Erythroblast (primary cell): ENCODE measurements at places on chromosomes 12 and 14.
A peak's percentile ranks its signal among the peaks of the same experiment; 100 is the strongest.

DNA sequence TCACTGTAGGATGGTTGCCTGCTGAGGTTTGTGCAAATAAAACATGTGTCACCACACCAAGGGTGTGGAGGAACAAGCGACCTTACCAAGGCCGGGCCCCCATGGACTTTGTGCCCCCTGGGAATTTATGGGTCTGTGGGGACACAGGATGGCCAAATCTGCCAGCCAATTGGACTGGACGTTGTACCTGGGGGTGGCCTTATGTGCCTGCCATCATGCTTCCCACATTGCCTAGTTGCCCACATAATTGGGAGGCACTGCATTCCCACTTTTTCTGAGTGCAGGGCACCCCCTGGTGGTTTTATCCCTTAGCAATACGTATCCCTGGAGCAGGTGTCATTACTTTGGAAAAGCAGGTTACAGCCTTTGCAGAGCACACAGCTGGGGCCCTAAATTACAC is 92.6 kb upstream of the TMPO start:
- DNase-seq = no peak

DNA sequence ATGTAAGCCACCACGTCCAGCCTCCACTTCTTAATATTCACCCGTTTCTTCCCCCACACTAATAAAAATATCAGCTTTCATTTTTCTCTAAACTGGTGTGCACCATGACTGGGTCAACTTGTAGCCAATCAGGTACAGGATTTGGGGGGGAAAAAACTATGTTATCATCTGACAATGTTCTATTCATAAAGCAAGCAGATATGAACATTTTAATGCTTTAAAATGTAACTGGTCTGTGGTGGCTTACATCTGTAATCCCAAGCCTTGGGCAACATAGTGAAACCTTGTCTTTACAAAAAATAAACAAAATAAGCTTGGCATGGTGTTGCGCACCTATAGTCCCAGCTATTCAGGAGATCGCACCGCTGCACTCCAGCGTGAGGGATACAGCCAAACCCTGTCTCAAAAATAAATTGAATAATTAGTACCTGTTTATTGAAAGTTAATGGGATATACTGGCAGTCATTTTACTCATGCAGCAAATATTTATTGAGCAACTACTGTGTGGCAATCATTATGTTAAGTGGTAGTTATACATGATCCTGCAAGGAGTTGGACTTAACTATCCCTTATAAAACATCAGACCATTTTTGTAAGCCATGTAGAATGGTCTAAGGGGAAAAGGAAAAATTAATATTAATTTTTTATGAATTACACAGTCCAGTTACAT is 15.3 kb upstream of the ITPR2 start:
- DNase-seq = no peak

DNA sequence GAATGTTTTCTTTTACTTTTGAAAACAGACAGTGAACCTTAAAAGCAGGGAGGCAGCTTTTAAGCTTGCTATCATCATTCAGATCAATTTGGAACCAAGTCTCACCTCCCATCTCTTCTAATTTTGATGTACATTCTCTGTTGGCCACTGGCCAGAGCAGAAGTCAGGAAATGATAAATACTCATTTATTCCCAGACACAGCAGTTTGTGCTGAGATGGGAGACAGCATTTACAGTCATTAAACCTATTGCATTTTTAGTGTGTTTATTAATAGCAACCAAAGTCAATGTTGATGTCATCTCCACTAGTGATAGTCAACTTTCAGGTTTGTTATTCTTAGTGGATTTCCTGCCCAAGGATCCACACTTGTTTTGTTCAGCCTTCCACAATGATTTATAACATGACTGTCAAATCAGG is 320.0 kb upstream of the ATP2B1 start:
- no peak for DNase-seq

DNA sequence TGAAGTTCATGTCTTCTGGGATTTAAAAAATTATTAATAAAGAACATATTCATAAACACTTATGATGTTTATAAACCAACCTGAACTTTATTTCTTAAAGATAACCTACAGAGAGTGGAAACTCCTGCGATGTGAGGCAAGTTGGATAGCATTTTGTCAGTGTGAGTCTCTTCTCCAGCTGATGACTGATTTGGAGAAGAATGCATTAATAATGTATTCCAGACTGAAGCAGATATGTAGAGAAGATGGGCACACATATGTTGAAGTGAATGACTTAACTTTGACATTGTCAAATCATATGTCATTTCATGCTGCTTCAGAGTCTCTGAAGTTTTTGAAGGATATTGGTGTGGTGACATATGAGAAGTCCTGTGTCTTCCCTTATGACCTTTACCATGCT is 7.3 kb downstream of the HELB start:
- DNase-seq = no peak

DNA sequence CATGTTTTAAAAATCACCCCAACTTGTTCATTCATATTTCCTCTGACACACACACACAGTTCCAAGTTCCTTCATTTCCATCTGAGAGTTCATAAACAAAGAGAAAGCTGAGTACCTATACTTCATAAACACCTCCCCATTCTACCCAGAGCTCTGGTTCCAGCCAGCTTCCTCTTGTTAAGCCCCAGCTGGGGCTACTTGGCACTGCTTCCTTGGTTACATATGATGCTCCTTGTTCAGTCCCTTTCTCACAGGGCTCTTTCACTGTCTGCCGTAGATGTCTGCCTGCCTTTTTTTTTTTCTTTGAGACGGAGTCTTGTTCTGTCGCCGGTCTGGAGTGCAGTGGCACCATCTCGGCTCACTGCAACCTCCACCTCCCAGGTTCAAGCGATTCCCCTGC is 77.5 kb downstream of the COX16 start:
- DNase-seq = no peak

DNA sequence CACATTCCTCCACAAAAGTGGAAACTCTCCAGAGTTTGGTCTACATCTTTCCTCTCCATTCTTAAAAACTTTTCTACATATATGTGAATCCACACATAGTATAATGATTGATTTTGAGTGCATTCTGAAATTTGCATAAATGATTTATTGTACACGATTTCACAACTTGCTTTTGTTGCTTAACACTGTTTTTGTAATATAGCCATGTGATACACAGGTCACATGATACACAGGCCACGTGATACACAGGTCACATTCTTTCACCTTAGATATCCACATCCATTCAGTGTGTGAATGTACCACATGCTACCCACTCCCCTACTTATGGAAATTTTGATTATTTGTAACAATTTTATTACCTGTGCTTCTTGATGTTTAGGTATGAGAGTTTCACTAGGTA is 319.1 kb downstream of the ZFP36L1 start:
- DNase-seq = peak; percentile 38

- no peak for DNase-seq
Measured at GRCh38 chr12:74598819-74599218, 61.2 kb downstream of the ATXN7L3B start.

DNA sequence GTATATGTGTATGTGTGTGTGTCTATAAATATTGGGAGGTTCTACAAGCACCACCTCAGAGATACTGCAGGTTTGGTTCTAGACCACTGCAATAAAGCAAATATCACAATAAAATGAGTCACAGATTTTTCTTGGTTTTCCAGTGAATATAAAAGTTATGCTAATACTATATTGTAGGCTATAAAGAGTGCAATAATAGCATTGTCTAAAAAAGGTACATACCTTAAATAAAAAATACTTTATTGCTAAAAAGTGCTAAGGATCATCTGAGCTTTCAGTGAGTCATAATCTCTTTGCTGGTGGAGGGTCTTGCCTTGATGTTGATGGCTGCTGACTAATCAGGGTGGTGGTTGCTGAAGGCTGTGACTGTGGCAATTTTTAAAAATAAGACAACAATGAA is 111.1 kb downstream of the VEZT start:
- no peak for DNase-seq

DNA sequence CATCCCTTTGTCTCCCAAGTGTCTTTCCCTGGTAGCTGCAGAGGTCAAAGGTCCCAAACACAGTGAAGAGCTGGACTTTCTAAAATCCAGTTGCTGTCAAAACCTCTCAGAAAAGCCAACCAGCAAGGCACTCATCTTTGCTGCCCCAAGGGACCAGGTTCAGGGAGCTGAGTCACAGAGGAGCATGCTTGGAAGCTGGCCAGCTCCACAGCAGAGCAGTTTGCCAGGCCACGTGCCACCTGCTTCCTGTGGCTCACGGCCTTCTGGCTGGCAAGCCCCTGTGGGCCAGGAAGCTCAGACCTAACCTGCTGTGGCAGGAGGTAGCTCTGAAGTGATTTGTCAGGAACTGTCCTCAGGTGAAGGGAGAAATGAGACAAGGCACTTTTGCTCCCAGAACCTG is 3.6 kb downstream of the ISCU start:
- peak; percentile 73 for DNase-seq

- DNase-seq = peak; percentile 19
Measured at GRCh38 chr14:52013984-52014600, 24.7 kb downstream of the RTRAF start.

- no peak for DNase-seq
Measured at GRCh38 chr14:101062601-101063000, 159.1 kb upstream of the RTL1 start.

GRCh38 chr12:123801573-123802178 is 39.6 kb downstream of the DNAH10 start:
- DNase-seq = peak; percentile 16

GRCh38 chr14:36757734-36758601 is 96.3 kb downstream of the PAX9 start:
- no peak for DNase-seq

- no peak for DNase-seq
Measured at GRCh38 chr14:75032939-75033338, 18.3 kb downstream of the MLH3 start.

DNA sequence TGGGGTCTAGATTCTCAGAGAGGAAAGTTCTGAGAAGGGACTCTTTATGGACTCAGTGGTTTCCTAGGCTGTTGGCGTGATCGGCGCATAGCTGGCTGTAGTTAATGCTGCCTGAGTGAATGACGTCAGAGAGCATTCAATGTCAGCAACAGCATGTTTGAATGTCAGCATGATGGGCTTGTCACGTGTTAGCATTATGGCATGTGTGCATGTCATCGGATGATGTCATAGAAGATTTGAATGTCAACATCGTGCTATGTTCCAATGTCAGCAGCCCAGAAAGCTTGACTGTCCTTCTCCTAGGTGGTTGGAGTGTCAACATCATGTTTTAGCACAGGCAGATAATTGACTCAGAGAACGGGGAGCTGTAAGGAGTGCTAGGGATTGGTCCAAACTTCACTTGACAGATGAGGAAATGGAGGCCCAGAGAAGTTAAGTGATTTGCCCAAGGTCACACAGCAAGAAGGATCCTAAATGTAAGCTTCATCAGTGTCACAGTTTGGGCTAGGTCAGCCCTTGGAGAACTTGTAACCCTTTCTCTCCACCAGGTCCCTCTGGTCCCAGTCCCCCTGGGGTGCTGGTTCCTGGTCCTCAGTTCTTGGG is 45.5 kb downstream of the MVK start:
- DNase-seq = no peak

GRCh38 chr12:132118876-132119275 is 25.2 kb downstream of the DDX51 start:
- no peak for DNase-seq

DNA sequence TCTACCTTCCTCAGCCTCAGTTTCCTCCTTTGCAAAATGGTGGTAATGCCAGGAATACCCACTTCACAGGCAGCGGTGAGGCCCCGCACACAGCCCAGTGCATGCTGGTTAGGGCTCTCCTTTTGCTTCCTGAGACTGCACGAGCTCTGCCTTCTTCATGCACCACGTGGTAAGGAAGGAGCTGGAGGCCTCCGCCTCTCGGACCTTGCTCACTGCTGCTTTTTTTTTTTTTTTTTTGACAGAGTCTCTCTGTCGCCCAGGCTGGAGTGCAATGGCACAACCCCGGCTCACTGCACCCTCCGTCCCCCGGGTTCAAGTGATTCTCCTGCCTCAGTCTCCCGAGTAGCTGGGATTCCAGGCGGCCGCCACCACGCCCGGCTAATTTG is 18.1 kb downstream of the TAMALIN start:
- peak; percentile 50 for DNase-seq

GRCh38 chr12:108598553-108599250 is 818 bp upstream of the TMEM119 start:
- no peak for DNase-seq

GRCh38 chr14:74244115-74244514 is 4.9 kb downstream of the VSX2 start:
- DNase-seq = no peak

GRCh38 chr12:58026426-58026825 is 85.1 kb downstream of the ATP23 start:
- DNase-seq = no peak

DNA sequence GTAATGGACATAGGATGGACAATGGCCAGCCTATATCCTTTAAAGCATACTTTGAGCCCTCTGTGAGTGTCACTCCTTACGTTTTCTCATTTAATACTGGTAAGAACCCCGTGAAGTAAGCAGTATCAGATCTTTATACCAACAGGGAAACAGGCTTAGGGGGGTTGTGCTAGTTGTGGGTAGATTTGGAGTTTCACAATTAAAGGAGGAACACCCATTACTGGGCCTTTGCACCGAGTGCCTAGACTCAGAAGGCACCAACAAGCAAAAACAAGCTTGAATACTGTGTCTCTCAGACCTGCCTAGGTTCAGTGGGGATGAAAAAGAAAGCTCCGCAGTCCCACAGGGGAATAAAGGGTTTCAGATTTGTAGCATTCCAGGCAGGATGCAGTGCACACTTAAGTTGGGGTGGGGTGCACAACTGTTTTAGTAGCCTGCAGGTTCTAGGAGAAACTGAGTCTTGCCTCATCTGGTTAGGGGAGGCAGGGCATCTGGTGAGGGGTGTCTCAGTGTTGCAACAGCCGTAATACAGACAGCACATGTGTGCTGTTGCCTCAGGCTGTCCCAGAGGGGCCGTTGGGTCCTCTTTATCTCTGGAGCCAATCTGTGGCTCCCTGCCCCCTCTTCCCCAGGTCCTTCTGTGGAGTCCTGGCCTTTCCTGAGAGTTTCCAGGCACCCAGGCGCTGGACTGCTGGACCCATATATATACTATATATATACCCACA is 51.2 kb downstream of the IRAK3 start:
- DNase-seq = no peak

DNA sequence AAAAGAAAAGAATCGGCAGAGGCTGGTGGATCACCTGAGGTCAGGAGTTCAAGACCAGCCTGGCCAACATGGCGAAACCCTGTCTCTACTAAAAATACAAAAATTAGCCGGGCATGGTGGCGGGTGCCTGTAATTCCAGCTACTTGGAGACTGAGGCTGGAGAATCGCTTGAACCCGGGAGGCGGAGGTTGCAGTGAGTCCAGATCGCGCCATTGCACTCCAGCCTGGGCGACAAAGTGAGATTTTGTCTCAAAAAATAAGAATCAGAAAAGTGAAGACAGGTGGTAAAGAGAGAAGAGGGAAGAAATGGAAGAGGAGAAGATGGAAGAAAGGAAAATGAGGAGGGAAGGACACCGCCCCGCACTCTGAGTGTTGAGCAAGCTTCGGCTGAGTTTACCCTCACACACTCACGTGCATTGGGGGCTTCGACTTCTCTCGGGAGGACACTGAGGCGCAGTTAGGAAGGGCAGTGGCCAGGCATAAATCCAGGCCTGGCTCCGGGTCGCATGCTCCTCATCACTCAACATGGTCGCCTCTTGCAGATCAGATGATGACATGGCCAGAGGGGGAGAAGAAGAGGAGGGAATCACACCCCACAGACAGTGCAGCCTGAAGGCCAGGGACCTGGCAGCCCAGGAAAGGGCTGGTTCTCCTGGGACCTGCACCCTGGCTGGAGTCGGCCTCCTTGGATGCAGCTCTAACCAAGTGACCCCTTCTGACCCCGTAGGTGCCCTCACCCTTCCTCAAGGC is 61.1 kb downstream of the PRMT8 start:
- no peak for DNase-seq

GRCh38 chr12:26659930-26660329 is 173.1 kb downstream of the ITPR2 start:
- no peak for DNase-seq

GRCh38 chr12:104994336-104994735 is 8.2 kb downstream of the NOPCHAP1 start:
- DNase-seq = no peak
